Lung microvascular endothelial cell (primary cell): ENCODE measurements at places on chromosomes 5 and 9. TPM values are rescaled to one million over a fixed set of nuclear protein-coding genes. Genes with fewer than 3 reads are reported as not detected.

DNA sequence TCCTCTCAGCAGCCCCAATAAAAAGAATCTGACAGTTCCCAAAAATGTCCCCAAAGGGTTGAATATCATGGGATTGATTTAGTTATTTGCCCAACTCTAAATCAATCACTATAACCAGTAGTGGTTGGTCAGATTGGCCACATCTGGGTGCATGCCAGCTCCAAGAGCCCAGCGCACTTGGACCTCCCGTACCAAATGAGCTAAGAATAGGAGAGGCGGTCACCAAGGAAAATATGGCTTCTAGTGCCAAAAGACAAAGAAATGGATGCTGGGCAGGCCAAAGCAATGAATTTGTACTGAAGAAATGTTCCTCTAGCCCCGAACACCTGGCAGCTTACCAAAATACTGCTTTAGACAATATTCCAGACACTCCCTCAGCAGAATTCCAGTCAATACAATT, 80.3 kb downstream of the RCL1 start:
- DNase-seq: no peak

DNA sequence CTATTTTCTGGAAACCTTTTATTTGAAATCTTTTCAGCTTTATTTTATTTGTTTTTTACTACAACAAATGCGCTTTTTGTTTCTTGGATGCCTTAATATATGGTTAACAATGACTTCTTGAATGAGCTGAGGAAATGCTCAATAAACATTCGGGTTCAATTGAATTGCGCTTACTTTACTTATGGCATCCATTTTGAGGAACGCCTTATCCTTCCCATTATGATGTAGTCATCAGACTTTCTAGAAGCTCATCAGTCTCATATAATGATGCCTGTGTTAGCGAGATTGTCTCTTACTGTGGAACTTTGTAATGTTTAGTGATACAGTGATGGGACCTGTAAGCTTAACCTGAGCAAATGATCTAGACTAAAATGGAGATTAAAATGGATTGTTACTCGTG, 916 bp downstream of the SHLD3 start:
- DNase-seq: peak; percentile 40

GRCh38 chr9:132135456-132135855, 26.4 kb upstream of the NTNG2 start:
- no peak for DNase-seq

- no peak for DNase-seq
Measured at GRCh38 chr5:68953231-68953874, 140.5 kb upstream of the SLC30A5 start.

DNA sequence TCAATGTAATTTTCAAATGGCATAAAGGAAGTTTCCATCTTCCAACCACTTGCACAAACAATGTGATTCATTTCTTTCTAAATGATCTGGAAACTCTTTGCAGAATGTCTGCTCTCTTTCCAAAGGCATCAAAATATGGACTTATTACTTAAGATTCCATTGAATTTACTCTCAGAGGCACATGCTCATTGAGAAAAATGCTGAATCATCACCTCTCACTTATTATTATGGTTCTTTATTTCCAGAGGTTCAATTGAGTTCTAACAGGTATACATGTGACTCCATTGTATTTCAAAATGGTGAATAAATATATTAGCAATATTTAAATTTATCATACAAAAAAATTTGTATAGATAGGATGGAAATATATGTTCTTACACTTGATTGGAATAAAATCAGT, 1140.6 kb downstream of the EFNA5 start:
- no peak for DNase-seq

DNA sequence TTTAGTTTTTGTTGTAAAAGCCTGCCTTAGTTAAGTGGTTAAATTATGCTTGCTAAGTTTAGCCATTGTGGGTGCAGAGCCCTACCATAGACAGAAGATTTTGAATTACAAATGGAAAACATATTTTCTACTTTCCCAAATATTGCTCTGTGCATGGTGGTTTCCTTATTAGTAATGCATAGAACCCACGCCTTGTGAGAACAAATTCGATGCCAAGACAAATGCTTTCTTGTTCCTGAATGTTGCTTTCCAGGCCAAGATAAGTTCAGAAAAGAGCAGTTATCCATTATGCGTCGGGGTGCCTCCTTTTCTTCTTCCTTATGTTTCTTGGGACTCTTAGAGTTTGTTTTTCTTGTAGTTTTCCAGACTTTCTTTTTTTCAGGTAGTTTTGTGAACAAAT, 31.0 kb upstream of the GARNL3 start:
- no peak for DNase-seq

DNA sequence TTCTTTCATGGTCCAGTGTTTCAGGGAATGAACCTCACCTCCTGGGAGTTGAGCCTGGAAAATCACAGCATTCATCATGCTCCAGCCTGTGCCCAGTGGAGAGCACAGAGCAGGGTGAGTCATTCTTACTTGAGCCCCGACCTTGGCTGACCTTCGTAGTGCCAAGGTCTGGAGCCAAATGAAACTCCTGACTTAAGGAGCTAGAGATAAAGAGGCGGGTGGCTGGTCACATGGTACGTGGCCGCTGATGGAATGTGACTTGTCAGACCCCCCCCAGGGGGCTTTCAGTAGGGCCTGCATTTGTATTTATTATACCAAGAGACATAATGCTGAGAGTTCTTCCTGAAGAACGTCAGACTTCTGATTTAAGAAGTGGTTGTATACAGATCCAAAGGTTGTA, 15.0 kb upstream of the PIP5K1B start:
- no peak for DNase-seq

DNA sequence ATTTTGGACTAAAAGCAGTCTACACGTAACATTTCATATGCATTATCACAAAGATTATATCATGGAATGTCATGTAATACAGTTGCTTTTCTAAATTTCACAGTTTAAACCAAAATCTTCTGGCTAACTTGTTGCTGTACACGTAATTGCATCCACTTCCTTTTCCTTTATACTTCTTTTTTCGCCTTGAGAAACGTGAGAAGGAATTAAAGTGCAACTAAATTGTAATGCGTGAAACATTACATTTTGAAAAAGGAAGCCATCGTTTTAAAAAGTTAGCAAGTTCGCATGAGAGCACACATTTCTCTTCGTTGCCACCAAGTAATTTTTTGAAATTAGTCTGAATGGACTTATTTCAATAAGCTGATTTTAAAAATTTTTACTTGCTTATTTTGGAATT, 80.0 kb downstream of the MEGF10 start:
- DNase-seq: no peak

GRCh38 chr5:40685976-40686486, 6.3 kb downstream of the PTGER4 start:
- DNase-seq: no peak

GRCh38 chr5:27308153-27308552, 269.8 kb upstream of the CDH9 start:
- no peak for DNase-seq

GRCh38 chr5:72478684-72479083, 28.5 kb downstream of the ZNF366 start:
- peak; percentile 21 for DNase-seq

GRCh38 chr9:131239161-131239975, 36.9 kb downstream of the FAM78A start:
- DNase-seq: no peak

- DNase-seq: no peak
Measured at GRCh38 chr5:151618907-151619306, 27.8 kb upstream of the FAT2 start.

DNA sequence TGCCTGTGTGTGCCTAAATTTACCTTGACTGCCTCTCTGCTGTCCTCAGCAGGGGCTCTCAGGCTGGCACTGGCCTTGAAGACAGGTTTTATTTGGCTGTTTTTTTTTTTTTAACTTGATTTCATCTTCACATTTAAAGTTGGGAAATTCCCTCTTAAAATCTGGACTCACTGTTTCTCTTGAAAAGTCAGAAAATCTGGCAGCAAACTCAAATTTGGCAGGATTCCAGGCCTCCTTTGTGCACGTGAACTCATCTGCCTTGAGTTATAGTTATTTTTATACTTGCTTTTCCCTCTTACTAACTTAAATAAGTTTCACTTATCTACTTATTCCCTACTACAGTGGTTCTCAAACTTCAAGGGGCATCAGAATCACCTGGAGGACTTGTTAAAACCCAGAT, 118.4 kb upstream of the MAP3K1 start:
- no peak for DNase-seq

GRCh38 chr9:126984969-126985368, 70.4 kb downstream of the RALGPS1 start:
- DNase-seq: no peak

GRCh38 chr9:97502222-97502983, 937 bp downstream of the TMOD1 start:
- peak; percentile 15 for DNase-seq

GRCh38 chr9:98563212-98563907, 145.4 kb downstream of the GABBR2 start:
- DNase-seq: no peak

GRCh38 chr5:72314571-72315172, 5.4 kb downstream of the MRPS27 start:
- peak; percentile 37 for DNase-seq

The ABO gene
- 0.22 and 0.79 TPM in 2 replicates for total RNA-seq

The FSTL4 gene
- total RNA-seq: 0.20 and 0.22 TPM in 2 replicates
